Activated CD4-positive, alpha-beta T cell treated with anti-CD3 and anti-CD28 coated beads, Interleukin-2, amount 10 ng/mL, durations not matched to agents 24 days and 14 days (primary cell): ENCODE measurements at places on chromosomes 1 and 21. TPM values are rescaled to one million over a fixed set of nuclear protein-coding genes. Genes with fewer than 3 reads are reported as not detected.

DNA sequence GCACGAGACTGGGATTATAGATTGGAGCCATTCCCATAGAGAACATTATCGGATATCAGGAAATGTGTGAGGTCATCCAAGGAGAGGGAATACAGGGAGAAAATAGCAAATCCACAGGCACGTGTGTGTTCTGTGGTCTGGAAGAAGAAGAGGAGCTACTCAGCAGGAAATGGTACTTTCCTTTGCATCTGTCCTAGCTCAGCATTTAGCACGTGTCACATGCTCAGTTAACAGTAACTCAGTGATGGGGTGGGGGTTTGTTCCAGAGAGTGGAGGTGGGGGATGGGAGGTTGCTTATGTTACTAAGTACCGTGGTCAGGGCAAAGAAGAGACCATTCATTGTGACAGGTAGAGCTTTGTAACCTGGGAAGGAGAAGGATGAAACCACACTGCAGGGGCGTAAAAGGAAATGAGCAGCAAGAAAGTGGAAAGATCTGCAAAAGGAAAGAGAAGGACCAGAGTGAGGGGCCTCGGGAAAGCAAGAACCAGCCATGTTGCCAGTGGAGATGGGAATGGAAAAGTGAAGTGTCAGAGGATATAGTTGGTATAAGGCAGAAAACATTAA, 100.4 kb downstream of the ATP5PO start:
- DNase-seq = no peak

DNA sequence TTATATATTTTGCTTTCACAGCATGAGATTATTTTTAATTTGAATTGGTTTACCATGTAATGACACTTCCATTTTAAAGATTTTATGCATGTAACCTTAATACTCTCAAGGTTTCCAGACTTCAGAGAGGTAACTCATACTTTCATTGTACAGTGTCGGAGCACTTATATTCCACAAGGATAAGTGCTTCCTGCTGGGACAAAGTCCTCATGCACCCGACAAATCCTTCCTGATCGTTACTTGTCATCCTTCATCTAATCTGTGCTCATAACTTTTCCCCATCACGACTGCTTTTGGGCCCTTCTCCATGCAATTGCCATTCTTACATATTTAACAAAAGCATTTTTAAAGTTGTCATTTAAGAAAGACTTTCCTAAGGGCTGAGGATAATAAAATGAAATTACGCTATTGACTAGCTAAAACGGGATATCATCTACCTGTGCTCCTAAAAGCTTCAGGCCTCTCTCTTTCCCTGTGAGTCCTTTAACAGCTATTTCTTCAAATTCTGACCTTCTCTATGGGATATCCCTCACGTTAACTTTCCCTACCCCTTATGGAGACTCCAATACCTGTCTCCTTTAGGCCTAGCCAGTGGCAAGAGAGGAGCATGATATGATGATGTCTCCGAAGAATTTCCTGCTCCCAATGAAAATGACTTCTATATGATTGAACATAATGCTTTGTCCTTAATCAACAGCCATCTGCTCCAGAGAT, 59.3 kb downstream of the NCAM2 start:
- no peak for DNase-seq

- no peak for DNase-seq
Observed at GRCh38 chr21:38291874-38292273, 35.1 kb downstream of the KCNJ15 start.

GRCh38 chr1:41889506-41890414, 29.0 kb downstream of the HIVEP3 start:
- no peak for DNase-seq

LCE1E gene
- not detected in 2 replicates for total RNA-seq
